ENCODE measurements at places on chromosomes 4 and X. TPM values are rescaled to one million over a fixed set of nuclear protein-coding genes. Genes with fewer than 3 reads are reported as not detected.

Gene SUPT20HL2
- not detected for total RNA-seq

Gene SPOCK3
- total RNA-seq, result not detected

Gene ADAM29
- not detected for total RNA-seq

Gene CFP
- 0.88 TPM for total RNA-seq

Gene MAGEC1
- 0.02 TPM for total RNA-seq

Gene HEPH
- not detected for total RNA-seq

Gene SERTM2
- not detected for total RNA-seq

Gene CRLF2
- total RNA-seq, result 1.3 TPM

Gene PHF8
- total RNA-seq, result 12.6 TPM

Gene SRD5A3
- total RNA-seq, result 10.1 TPM
